Left kidney (tissue), 8 donors: ENCODE measurements at places on chromosomes 5 and 9.

GRCh38 chr5:28408186-28408585, 1369.8 kb upstream of the CDH9 start:
- DNase-seq = no peak

GRCh38 chr5:110590187-110590586, 136.3 kb downstream of the TMEM232 start:
- DNase-seq = no peak

GRCh38 chr9:122263699-122264349, 816 bp downstream of the RBM18 start:
- DNase-seq = no peak

- DNase-seq = no peak
These were observed 13.1 kb upstream of the ANXA1 start for GRCh38 chr9:73138516-73138915.
